ENCODE measurements at places on chromosomes 1 and 21.

DNA sequence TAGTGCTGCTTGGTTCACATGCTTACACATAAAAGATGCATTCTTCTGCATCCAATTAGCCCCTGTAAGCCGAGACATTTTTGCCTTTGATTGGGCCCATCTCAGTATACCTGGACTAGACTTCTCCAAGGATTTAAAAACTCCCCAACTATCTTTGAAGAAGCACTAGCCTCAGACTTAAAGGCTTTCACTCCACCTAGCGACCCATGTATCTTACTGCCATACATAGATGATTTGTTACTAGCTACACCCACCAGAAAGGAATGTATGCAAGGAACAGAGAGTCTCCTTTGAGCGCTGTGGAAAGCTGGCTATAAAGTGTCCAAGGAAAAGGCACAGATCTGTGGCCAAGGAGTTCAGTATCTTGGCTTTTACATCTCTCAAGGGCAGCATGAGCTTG lies 91.7 kb downstream of the LIPI start:
- no peak for DNase-seq

DNA sequence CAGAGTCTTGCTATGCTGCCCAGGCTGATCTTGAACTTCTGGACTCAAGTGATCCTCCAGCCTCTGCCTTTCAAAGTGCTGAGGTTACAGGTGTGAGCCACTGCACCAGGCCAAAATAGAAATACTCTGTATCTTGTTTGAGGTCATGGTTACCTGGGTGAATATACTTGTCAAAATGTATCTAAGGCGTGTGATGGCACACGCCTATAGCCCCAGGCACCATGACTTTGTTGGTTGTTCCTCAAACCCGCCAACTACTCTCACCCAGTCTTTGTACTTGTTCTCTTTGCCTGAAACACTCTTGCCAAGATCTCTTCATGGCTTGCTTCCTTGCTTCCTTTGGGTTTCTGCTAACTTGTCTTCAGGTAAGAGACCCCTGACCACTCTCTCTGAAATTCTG lies 38.0 kb upstream of the RGS5 start:
- DNase-seq = no peak

- DNase-seq = no peak
Observed at GRCh38 chr21:18142655-18143054, 102.0 kb upstream of the CHODL start.

GRCh38 chr1:169697755-169698154 lies 13.7 kb downstream of the SELL start:
- DNase-seq = no peak

DNA sequence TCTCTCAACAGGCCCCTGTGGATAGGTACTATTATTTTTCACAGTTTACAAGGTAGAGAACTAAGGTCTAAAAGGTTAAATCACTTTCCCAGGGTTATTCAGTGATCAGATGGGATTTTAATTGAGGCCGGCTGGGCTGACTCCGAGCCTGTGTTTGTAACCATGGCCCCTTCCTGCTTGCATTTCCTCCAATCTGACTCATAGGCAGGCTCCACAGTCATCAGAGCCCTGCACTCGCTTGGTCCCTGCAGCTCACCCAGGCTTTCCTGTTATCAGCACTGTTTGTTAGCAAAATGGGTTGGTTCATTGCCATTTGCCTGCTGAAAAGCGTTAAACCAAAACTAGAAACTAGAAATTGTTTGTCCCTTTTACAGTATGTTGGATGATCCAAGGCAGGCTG lies 41.4 kb upstream of the LMX1A start:
- DNase-seq = no peak
